SW 1271 (cell line): ENCODE measurements at places on chromosomes 16 and 17.
A peak's percentile ranks its signal among the peaks of the same experiment; 100 is the strongest.

GRCh38 chr16:77496934-77497333 lies 62.1 kb upstream of the ADAMTS18 start:
- DNase-seq, result no peak

DNA sequence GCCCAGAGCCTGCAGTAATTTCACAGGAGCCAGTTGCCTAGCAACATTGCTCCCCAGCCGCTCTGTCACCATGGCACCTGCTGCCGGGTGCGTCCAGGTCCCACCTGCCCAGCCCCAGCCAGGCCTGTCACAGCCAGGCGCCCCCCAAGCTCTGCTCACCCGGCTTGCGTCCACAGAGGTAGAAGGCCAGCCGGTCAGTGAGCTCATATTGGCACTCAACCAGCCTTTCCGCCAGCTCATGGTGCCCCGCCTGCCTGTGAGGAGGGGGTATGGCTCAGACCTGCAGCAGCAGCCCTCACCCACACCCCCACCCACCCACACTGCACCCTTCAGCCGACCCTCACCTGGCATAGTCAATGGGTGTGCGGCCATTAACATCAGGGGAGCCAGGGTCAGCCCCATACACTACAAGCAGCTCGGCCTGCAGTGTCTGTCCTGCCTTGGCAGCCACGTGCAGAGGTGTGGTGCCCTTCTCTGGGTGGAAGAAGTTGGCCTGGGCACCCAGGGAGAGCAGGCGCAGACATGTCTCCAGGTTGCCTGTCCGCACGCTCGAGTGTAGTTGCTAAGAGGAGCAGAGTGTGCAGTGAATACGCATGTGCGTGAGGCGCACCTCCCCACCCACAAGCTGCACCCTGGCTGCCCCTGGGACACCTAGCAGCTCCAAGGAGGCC lies 7.7 kb downstream of the GIT1 start:
- DNase-seq, result no peak

DNA sequence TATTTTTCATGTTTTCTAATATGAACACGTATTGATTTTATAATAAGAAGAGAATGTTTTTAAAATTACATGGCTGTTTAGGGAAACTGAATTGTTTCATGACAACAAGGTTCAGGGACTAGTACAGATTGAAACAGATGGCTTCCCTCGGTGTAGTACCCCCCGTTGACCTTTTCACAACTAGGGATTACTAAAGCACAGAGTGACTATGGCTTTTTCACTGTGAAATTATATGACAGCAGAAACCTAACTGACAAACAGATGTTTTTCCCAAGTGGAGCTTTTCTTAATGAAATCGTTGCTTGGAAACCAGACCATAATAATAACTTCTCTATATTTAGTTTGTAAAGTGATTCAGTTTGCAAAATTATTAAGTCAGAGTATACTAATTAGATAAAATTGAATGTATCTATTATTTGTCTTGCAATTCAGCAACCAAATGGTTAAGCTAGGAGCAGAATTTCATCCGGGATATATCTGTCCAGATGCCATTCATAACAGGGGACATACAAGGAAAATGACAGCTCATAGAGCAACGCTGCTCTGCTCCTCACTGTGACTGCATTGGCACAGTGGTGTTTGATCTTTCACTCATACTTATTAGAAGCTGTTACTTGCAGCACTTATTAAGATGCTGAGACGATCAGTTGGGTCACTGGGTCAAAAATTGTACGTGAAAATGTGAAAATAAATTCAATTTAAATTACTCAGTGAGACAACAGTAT lies 111.7 kb downstream of the TANGO6 start:
- no peak for DNase-seq

DNA sequence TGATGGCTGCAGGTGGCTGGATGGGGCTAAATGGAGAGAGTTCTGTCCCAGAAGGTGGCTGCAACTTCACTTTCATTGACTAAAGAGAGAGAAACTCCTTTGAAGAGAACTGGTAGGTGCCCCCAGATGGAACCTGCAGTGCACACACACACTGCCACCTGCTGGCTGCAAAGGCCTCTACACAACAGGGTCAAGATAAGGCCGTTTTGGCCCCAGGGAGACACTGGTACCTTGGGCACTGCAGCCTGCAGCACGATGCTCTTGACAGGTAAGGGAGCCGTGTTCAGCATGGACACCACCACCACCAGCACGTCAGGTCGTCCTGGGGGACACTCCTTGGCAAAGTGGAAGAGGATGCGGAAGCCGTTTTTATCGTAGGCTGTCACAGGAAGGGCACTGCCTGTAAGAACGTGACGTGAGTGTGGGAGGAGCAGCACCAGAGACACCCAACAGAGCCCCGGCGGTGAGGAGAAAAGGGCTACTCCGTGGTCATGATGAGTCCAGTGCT lies 22.7 kb downstream of the GGA3 start:
- DNase-seq, result peak; percentile 61
